ENCODE measurements at places on chromosomes 6 and 20. TPM values are rescaled to one million over a fixed set of nuclear protein-coding genes. Genes with fewer than 3 reads are reported as not detected.
A peak's percentile ranks its signal among the peaks of the same experiment; 100 is the strongest.

DNA sequence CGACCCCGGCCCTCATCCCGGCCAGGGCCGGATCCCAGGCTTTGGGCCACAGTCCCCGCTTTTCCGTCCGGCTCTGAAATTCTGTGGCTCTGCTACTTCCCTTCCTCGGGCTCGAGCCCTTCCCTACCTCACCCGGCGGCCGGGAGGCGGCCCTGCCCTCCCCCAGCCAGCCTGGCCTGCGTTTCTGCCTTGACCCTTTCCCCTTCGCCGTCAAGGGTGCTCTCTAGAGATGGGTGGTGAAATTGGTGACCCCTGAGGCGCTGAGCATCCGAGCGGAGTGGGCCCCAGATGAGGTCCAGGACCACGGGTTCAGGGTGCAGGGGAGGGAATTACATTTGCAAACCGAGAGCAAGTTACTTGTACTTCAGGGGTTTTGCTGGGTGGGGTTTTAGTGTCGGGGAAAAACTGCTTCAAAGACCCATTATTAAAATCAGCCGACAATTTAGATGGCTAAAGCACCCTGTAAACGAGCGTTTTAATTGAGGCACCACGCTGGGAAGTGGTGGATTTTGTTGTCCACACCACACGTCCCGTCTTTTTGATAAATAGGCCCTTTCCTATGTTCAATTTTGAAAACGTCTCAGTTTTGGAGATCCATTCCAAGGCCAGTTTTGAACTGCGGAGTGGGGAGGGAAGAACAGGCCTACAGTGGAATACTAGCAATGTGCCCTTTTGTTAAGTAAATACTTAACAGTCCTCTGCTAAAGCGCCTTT is 9.9 kb downstream of the TFAP2A start:
- no peak for DNase-seq
- H3K27me3 ChIP-seq: peaks cover 71% of the 10 kb centered on the region
- H3K4me1 ChIP-seq: peaks cover 9% of the 10 kb centered on the region

DNA sequence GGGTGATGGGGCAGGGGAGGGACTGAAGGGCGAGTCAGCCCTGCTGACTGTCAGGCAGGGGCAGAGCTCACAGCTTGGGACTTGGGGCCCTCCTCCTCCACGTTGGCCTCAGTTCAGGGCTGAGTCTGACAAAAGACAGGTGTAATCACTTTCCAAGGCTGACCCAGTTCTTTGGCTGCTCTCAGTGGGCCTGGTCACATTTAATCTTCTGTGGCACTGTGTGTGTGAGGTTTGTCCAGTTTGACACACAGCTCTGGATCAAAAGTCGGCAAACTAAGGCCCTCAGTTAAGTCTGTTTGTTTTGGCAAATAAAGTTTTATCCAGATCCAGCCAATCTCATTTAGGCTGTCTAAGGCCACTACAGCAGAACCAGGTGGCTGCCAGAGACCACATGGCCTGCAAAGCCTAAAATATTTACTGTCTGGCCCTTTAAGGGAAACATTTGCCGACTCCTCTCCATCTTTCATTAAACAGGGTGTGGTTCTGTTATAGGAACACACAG is 5.1 kb upstream of the MAP1LC3A start:
- no peak overlapping the region for H3K4me3 ChIP-seq
- H3K36me3 ChIP-seq: no peaks in the 10 kb centered on the region
- DNase-seq: no peak
- H3K27me3 ChIP-seq: no peaks in the 10 kb centered on the region

DNA sequence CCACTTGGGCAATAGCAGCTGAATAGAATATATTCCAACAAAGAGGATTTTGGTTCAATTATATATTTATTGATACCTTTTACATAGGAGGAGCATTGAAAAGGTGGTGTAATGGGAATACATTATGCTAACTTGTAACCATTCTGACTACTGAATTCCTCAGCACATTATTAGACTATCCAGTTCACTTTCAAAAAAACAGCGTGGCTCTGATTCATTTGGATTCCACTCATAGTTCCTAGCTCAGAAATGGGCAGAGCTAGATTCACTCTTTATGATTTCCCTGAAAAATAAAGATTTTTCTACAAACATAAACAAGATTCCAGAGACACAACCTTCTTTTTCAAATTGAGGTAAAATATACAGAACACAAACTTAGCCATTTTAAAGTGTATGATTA is 9.2 kb upstream of the TRERF1 start:
- no peaks in the 10 kb centered on the region for H3K4me1 ChIP-seq
- no peaks in the 10 kb centered on the region for H3K36me3 ChIP-seq
- H3K4me3 ChIP-seq: no peak overlapping the region
- peaks cover 6% of the 10 kb centered on the region for H3K27me3 ChIP-seq

- no peaks in the 10 kb centered on the region for H3K27me3 ChIP-seq
- no peak for DNase-seq
- no peaks in the 10 kb centered on the region for H3K36me3 ChIP-seq
- no peak overlapping the region for H3K4me3 ChIP-seq
Observed at GRCh38 chr20:16975682-16976081, 227.5 kb downstream of the OTOR start.

- H3K27me3 ChIP-seq: peaks cover 3% of the 10 kb centered on the region
- no peaks in the 10 kb centered on the region for H3K36me3 ChIP-seq
- no peaks in the 10 kb centered on the region for H3K4me1 ChIP-seq
- DNase-seq: no peak
- no peak overlapping the region for H3K4me3 ChIP-seq
Observed at GRCh38 chr20:47857569-47858464, 72.5 kb upstream of the SULF2 start.

DNA sequence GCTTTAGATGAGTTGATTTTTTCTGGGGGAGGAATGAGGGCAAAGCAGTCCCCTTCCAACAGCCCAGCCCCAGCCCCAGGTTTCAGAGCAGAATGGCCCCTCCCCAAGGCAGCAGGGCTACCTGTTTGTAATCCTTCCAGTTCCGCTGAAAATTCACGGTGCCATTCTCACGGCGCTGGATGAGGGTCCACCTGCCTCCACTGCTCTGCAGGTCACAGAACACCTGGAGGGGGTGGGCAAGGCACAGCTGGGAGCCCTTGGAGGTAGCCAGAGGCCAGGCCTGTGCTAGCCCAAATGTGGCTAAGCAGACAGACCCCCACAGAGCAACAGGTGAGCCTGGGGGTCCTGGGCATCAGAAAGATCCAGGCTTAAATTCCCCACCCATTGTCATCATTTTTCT is 36.5 kb downstream of the ANGPT4 start:
- no peak overlapping the region for H3K27ac ChIP-seq
- no peak for DNase-seq
- peaks cover 13% of the 10 kb centered on the region for H3K4me1 ChIP-seq
- no peak overlapping the region for H3K4me3 ChIP-seq
- no peaks in the 10 kb centered on the region for H3K27me3 ChIP-seq

DNA sequence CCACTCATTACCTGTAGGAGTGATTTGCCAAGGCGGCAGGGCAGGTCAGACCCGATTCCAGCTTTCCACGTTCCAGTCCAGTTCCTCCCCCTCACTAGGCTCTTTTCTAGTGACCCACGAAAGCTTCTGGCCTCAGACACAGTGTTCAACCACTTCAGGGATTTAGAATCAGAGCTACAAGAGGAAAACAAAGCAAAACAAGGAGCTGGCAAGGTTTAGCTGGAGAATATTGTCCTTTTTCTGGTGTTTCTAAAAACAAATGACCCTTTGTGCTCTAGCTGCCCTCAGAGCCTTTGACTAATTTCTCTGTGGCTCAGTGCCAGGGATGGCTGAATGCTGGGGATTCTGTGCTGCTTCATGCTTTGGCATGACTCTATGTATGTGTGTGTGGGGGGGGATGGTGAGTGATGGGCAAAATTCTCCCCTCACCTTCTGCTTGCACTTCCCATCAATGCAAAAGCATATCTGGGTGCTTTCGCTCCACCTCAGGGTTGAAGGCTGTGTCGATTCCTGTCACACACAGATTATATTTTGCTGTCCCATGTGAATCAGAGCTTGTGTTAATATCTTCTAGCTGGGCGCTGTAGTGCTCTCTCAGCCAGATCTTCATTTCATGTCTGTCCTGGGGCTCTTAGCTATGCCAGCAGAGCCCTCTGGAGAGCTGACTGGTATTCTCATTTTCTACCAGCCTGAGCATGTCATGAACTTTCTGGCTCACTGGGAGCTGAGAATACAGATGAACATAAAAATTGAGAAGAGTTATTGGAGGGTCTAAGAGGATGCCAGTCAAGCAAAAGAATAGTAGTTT is 19.3 kb upstream of the NEDD9 start:
- no peak overlapping the region for H3K27ac ChIP-seq
- peaks cover 17% of the 10 kb centered on the region for H3K4me1 ChIP-seq
- H3K36me3 ChIP-seq: peaks cover 67% of the 10 kb centered on the region
- H3K27me3 ChIP-seq: no peaks in the 10 kb centered on the region
- no peak overlapping the region for H3K4me3 ChIP-seq
- DNase-seq: no peak

- no peaks in the 10 kb centered on the region for H3K27me3 ChIP-seq
- no peak for DNase-seq
- H3K4me3 ChIP-seq: no peak overlapping the region
- H3K27ac ChIP-seq: no peak overlapping the region
- no peaks in the 10 kb centered on the region for H3K36me3 ChIP-seq
Observed at GRCh38 chr6:9543649-9544048, 871.2 kb downstream of the TFAP2A start.

DNA sequence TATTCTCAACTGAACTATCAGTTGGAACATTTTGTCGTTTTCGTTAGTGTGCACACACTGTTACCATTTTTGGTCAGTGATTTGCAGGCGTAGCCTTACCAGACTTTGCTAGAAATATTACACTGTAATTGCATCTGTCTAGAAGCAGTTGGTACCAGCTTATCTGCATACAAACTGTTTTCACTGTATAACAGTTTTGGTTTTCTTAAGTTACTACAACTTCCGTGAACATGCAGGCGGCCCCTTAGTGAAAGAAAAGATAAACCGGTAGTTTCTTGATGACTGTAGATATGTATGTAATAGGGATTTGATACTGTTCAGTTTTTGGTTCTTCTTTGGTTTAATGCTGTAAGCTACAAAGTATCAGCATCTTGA is 1.3 kb downstream of the DSTN start:
- H3K27ac ChIP-seq: peak overlapping the region; percentile 66
- DNase-seq: no peak
- H3K27me3 ChIP-seq: peaks cover 12% of the 10 kb centered on the region
- peaks cover 6% of the 10 kb centered on the region for H3K36me3 ChIP-seq
- H3K4me1 ChIP-seq: peaks cover 13% of the 10 kb centered on the region

GRCh38 chr6:138234363-138234762 is 16.1 kb upstream of the PBOV1 start:
- H3K4me1 ChIP-seq: no peaks in the 10 kb centered on the region
- peaks cover 13% of the 10 kb centered on the region for H3K27me3 ChIP-seq
- no peak for DNase-seq
- H3K27ac ChIP-seq: no peak overlapping the region
- no peaks in the 10 kb centered on the region for H3K36me3 ChIP-seq

DNA sequence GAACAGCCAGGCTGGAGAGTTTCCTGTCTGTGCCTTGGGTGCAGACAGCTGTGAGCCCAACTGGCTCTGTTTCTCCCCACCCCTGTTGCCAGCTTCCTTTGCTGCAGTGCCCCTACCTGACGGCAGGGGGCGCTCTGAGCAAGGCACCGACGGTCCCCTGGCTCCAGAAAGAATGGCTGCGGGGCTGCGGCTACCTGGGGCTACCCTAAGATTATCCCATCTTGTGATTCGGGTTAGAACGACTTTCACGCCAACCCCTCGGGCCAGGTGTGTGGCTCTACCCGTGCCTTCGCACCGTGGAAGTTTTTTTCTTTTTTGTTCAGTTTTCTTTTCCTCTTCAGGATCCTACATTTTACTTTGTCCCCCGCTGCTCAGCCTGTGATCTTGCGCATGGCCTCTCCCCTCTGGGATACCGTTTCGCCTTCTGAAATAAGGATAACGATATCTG is 33.4 kb upstream of the AAR2 start:
- H3K4me3 ChIP-seq: no peak overlapping the region
- H3K4me1 ChIP-seq: peaks cover 2% of the 10 kb centered on the region
- no peaks in the 10 kb centered on the region for H3K36me3 ChIP-seq
- no peak overlapping the region for H3K27ac ChIP-seq
- peak; percentile 85 for DNase-seq

DNA sequence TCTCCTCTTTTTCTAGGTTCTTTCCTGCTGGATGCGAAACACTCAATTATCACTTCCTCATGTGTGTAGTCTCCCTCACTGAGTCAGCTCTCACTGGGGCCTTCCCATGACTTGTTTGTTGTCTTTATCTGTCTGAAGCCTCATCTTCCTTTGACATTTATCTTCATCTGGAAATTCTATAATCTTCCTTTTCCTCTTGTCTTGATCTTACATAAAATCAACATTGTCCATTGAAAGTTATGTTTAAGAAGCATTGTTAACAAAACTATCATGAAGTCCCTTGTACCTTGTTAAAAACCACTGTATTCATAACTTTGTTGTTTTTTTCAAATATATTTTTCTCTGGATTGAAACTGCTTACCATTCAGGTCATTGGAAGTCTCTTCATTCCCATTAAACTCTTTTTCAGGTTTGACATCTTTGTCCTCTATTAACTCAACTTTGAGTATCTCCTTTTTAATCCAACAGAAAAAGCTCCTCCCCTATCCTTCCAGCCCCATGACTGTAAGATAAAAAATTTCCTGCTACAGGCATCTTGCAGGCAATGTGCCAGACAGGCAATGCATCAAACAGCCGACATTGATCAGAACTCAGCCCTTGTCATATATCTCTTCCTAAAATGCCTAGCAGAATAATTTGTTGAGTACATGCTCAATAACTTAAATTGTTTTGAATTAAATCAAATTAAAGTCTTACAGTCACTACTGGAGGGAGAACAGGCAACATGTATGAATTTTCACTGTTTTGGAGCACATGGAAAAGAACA is 34.8 kb downstream of the MYLIP start:
- H3K4me1 ChIP-seq: peaks cover 32% of the 10 kb centered on the region
- H3K36me3 ChIP-seq: peaks cover 8% of the 10 kb centered on the region
- peaks cover 10% of the 10 kb centered on the region for H3K27me3 ChIP-seq
- H3K4me3 ChIP-seq: no peak overlapping the region
- DNase-seq: no peak

DNA sequence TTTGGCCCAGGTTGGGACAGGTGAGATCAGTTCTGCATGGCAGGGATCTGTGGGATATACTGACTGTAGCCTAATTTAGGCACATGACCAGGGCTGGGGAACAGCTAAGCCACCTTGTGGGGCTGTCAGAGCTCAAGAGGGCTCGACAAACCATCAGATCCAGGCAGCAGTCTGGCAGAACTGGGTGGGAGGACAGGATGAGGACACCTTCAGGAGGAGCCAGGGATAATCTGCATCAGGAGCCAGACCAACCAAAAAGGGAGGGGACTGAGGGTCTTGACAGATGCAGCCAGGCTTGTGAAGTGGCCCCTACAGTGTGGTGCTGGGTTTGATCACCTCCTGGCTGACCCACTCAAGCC is 123.4 kb downstream of the MAFB start:
- H3K27me3 ChIP-seq: no peaks in the 10 kb centered on the region
- H3K36me3 ChIP-seq: no peaks in the 10 kb centered on the region
- DNase-seq: no peak

The ZFP57 gene
- total RNA-seq: 13.5 TPM

The LTB gene
- 431 TPM for total RNA-seq

The PPIL6 gene
- 0.53 TPM for total RNA-seq

The TNXB gene
- 8.6 TPM for total RNA-seq

The HELZ2 gene
- 118 TPM for total RNA-seq

The FAM83D gene
- 15.4 TPM for total RNA-seq

The WASF1 gene
- total RNA-seq: 0.72 TPM

The LPA gene
- not detected for total RNA-seq

The HLA-F gene
- total RNA-seq: 534 TPM

The NMBR gene
- total RNA-seq: not detected

The ABHD16B gene
- not detected for total RNA-seq
